ENCODE measurements at places on chromosomes 12 and 14.

DNA sequence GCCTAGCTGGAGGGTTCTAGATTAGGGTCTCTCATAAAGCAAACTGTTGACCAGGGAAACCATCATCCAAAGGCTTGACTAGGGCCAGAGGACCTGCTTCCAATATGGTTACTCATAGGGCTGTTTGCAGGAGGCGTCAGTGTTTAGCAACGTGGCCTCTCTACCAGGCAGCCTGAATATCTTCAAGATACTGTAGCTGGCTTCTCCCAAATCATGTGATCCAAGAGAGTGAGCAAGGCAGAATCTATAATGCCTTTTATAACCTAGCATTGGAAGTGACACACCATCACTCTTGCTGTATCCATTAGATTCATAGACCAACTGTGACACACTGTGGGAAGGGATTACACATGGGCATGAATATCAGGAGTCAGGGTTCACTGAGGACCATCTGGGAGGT, 17.3 kb downstream of the TPH2 start:
- no peaks in the 10 kb centered on the region for H3K27me3 ChIP-seq
- H3K36me3 ChIP-seq: no peaks in the 10 kb centered on the region
- peaks cover 7% of the 10 kb centered on the region for H3K4me1 ChIP-seq
- DNase-seq: no peak

GRCh38 chr14:75088566-75089373, 19.3 kb downstream of the ZC2HC1C start:
- no peak overlapping the region for H3K4me3 ChIP-seq
- no peaks in the 10 kb centered on the region for H3K4me1 ChIP-seq
- no peak overlapping the region for H3K27ac ChIP-seq
- H3K36me3 ChIP-seq: peaks cover 65% of the 10 kb centered on the region
- peak; percentile 84 for DNase-seq

DNA sequence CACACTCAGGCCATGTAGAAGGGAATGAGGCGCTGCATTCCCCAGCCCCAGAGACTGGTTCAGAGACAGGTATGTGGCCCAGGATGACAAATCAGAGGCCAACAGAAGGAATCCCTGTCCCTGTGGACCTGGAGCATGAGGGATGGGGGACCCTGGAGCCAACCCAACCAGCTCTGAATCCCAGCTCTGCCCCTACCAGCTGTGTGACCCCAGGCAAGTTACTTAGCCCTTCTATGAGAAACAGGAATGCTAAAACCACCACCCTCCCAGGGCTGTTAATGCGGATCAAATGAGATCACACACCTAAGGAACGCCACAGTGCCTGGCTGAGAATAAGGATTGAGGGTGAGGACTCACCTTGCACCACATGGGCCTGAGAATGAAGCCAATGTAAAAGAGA, 15.6 kb downstream of the ITPK1 start:
- H3K36me3 ChIP-seq: no peaks in the 10 kb centered on the region
- no peak overlapping the region for H3K4me3 ChIP-seq
- peak; percentile 72 for DNase-seq
- H3K27ac ChIP-seq: no peak overlapping the region
- no peaks in the 10 kb centered on the region for H3K27me3 ChIP-seq
- peaks cover 4% of the 10 kb centered on the region for H3K4me1 ChIP-seq

DNA sequence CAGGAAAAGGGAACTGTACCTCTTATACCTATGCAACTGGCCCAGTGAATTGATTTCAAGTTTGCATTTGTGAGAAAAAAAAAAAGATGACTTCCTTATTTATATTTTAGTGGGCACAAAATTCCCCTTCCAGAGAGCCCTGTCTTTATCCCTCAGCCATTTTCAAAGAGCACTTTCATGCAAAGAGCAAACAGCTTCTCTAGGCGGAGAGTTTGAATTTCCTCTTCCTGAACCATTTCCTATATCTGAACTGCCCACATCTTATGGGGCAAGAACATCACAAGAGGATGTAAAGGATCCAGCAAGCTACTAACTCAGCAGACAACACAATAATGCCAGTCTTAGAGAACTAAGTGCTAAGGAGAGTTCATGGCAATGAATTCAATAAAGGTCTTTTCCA, 22.3 kb upstream of the PLXNC1 start:
- H3K36me3 ChIP-seq: no peaks in the 10 kb centered on the region
- no peaks in the 10 kb centered on the region for H3K4me1 ChIP-seq
- no peak for DNase-seq
- H3K4me3 ChIP-seq: no peak overlapping the region
- peaks cover 64% of the 10 kb centered on the region for H3K27me3 ChIP-seq

DNA sequence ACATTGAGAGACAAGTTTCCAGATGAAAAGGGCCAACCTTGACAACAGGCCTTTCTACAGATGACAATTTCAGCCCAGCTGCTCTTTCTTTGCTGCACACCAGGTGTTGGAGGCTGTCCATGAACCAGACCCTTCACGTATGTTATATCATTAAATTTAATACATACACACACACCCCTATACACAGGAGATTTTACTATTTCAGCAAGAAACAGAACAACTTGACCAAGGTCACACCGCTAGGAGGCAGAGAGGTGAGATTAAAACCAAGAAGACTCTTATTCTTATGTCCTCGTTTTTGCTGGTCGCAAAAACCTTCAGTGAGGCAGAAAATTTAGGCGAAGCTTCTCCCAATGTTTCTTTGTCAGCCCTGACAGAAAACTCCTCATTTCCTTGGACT, 1585.9 kb downstream of the AACS start:
- no peaks in the 10 kb centered on the region for H3K36me3 ChIP-seq
- no peak overlapping the region for H3K4me3 ChIP-seq
- no peaks in the 10 kb centered on the region for H3K27me3 ChIP-seq
- H3K27ac ChIP-seq: no peak overlapping the region
- DNase-seq: no peak

DNA sequence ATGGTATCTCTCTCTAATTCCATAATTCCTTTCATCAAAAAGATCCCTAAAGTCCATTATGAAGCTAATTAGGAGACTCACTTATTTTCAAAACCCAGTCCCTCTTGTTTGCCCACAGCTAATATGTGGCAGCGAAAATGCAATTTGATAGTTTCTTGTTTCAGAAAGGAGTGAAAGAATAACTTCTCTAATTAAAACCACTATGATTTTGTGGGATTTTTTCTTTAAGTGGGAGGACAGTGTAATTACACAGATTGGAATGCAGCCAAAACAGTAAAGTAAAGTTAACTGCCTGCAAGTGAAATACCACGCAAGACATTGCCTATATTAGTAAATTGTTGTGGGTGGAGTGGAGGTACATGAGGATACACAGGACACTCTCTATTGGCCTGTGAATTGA, 50.0 kb downstream of the PTPRO start:
- no peaks in the 10 kb centered on the region for H3K4me1 ChIP-seq
- no peaks in the 10 kb centered on the region for H3K36me3 ChIP-seq
- no peaks in the 10 kb centered on the region for H3K27me3 ChIP-seq
- no peak overlapping the region for H3K4me3 ChIP-seq
- DNase-seq: no peak
- H3K27ac ChIP-seq: no peak overlapping the region

DNA sequence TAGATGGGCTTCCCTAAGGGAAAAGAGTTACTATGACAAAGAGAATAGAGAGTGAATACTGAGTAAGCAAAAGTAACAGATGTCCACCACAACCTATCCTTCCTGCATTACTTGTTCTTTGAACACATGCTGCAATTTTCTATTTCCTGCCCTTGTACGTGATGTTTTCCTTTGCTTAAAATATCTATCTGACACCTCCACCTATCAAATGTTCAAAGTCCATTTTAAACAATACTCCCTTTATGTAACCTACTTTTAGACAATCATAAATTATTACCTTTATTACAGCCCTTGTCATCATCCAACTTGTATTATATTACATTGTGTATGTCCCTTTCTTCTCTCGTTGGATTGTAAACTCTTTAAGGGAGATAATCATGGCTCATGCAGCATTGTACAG, 147.2 kb upstream of the DYRK2 start:
- H3K36me3 ChIP-seq: no peaks in the 10 kb centered on the region
- H3K27ac ChIP-seq: no peak overlapping the region
- no peak overlapping the region for H3K4me3 ChIP-seq
- no peaks in the 10 kb centered on the region for H3K4me1 ChIP-seq

GRCh38 chr14:81436296-81437138, 36.4 kb upstream of the STON2 start:
- no peaks in the 10 kb centered on the region for H3K36me3 ChIP-seq
- peak; percentile 98 for DNase-seq
- peak overlapping the region; percentile 60 for H3K4me3 ChIP-seq
- H3K27ac ChIP-seq: no peak overlapping the region

- peaks cover 12% of the 10 kb centered on the region for H3K4me1 ChIP-seq
- peak overlapping the region; percentile 34 for H3K27ac ChIP-seq
- H3K27me3 ChIP-seq: no peaks in the 10 kb centered on the region
- H3K4me3 ChIP-seq: no peak overlapping the region
- peak; percentile 81 for DNase-seq
Measured at GRCh38 chr12:67534681-67535080, 113.9 kb upstream of the DYRK2 start.

- H3K4me3 ChIP-seq: no peak overlapping the region
- peak; percentile 2 for DNase-seq
- no peak overlapping the region for H3K27ac ChIP-seq
Measured at GRCh38 chr12:81296556-81297305, 218.9 kb downstream of the ACSS3 start.

DNA sequence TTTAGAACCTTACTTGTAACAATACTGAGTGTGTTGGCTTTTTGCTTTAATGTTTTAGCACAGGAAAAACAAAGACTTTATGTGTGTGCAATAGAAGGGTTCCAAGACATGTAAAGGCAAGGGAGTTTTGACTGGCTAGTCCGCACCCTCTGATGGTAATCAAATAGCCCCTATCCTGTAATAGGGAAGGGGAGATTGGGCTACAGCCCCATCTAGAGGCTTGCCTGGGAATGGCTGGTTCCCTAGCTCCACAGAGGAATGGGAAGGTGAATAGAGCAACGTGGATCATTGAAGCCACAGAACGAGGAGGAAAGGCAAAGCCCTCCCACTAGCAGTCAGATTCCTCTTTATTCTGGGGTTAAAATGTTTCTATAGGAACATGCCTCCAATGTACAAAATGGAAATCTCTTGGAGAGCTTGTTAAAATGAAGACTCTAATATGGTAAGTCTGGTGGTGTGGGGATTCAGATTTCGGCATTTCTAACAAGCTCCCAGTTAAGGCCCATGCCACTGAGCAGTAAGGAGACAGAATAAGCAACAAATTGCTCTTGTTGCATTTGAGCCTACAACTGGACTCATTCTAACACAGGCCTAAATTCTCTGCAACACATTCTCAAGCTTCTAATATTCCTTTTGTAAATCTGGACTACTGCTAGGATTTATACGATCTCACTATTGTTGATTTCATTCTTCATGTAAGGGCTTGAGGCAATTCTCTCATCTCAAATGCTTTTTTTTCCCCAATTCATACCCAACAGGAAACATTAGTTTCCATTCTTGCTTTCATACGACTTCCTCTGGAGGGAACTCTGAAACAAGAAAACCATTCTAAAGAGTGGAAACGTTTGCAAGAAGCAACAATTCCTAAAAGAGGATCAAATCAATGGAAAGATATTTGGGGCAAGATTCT, 57.1 kb downstream of the NIN start:
- peaks cover 60% of the 10 kb centered on the region for H3K4me1 ChIP-seq
- H3K36me3 ChIP-seq: peaks cover 28% of the 10 kb centered on the region
- H3K4me3 ChIP-seq: no peak overlapping the region
- no peaks in the 10 kb centered on the region for H3K27me3 ChIP-seq
- DNase-seq: peak; percentile 87
